IPS DF 6.9 (cell line): ENCODE measurements at places on chromosomes 3 and 15.

DNA sequence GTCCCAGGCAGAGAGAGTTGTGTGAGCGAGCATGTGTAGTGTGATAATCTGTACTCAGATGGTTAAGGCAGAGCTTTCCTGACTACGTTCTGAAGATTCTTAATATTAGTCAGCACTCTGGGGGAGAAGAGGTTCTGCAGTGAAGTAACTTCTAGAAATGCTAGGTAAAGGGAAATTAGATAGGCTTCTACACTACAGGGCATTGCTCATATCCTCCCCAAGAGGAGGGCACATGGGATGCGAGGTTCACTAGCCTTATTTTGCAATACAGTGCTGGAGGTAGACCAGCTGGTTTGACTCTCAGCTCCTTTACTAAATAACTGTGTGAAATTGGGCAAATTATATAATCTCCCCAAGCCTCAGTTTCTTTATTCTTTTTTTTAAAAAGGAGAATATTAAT is 300.3 kb upstream of the PDZRN3 start:
- no peaks in the 10 kb centered on the region for H3K36me3 ChIP-seq
- no peaks in the 10 kb centered on the region for H3K4me1 ChIP-seq
- H3K4me3 ChIP-seq = no peak overlapping the region
- no peak overlapping the region for H3K27ac ChIP-seq
- no peaks in the 10 kb centered on the region for H3K27me3 ChIP-seq
- no peak for DNase-seq

GRCh38 chr3:85912980-85913379 is 954.2 kb downstream of the CADM2 start:
- no peak for DNase-seq
- H3K4me1 ChIP-seq = no peaks in the 10 kb centered on the region
- H3K27ac ChIP-seq = no peak overlapping the region
- H3K27me3 ChIP-seq = no peaks in the 10 kb centered on the region
- H3K4me3 ChIP-seq = no peak overlapping the region
- H3K36me3 ChIP-seq = no peaks in the 10 kb centered on the region

DNA sequence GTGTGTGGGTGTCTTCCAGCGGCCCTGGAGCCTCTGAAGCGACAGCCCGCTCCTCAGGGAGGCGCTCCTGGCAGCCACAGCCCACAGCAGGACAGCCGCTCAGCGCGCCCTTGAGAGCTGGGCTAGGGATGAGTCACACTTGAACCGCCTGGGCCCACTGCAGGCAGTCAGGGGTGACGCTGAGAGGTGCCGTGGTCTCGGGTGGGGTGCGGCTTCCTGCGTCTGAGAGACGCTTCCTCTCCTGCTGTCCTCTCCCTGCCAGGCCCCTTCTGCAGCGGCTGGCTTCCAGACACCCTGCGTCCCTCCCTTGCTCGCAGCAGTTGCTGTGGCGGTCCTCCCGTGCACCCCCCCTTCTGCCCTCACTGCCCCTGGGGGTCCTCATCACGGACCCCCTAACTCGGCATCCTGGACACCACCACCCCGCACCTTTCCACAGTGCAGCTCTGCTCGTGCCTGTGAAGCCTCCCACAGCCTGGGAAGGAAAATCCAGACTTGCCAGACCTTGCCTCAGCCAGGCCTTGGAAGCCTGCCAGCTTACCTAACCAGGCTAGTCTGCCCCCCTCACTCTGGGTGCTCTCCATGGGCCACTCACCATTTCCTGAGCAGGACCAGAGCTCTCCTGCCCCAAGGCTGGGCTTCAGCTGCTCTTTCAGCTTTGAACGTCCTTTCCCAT is 1.1 kb upstream of the SPTBN5 start:
- H3K36me3 ChIP-seq = no peaks in the 10 kb centered on the region
- peaks cover 2% of the 10 kb centered on the region; the same call in 1 of the 2 replicates for H3K4me1 ChIP-seq
- no peaks in the 10 kb centered on the region for H3K27me3 ChIP-seq
- no peak overlapping the region for H3K4me3 ChIP-seq
- DNase-seq = no peak

DNA sequence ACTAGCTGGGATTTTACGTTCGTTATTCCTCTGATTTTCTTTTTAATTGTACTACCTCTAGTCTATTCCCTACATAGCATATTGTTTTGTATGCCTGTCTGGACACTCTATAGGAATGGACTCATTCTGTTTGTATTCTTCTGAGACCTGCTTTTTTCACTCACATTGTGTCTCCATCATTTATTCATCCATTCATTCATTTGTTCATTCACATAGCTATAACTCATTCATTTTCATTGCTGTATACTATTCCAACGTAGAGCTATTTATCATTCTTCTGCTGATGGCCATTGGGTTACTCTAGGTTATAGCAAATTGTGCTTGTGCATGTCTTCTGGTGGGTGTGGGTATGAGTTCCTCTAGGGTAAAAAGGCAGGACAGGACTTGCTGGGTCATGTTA is 74.0 kb upstream of the SLC6A6 start:
- no peak for DNase-seq
- H3K4me3 ChIP-seq = no peak overlapping the region
- no peaks in the 10 kb centered on the region for H3K4me1 ChIP-seq

- no peaks in the 10 kb centered on the region for H3K36me3 ChIP-seq
- DNase-seq = no peak
- no peak overlapping the region for H3K27ac ChIP-seq
These were observed 96.6 kb downstream of the SEMA6D start for GRCh38 chr15:47813748-47814384.
